ENCODE measurements at places on chromosomes 4 and X. TPM values are rescaled to one million over a fixed set of nuclear protein-coding genes. Genes with fewer than 3 reads are reported as not detected.

Gene UGT2B15
- total RNA-seq = not detected

Gene NPNT
- total RNA-seq = 18.8 TPM

Gene PPP2R2C
- total RNA-seq = 1.6 TPM

Gene CYSLTR1
- total RNA-seq = 0.37 TPM

Gene EMCN
- total RNA-seq = 7.8 TPM

Measured in psoas muscle (tissue), 8 donors.